ENCODE measurements at places on chromosomes 13 and 19.

- no peak for DNase-seq
Observed at GRCh38 chr13:73404581-73404980, 345.8 kb downstream of the KLF5 start.

DNA sequence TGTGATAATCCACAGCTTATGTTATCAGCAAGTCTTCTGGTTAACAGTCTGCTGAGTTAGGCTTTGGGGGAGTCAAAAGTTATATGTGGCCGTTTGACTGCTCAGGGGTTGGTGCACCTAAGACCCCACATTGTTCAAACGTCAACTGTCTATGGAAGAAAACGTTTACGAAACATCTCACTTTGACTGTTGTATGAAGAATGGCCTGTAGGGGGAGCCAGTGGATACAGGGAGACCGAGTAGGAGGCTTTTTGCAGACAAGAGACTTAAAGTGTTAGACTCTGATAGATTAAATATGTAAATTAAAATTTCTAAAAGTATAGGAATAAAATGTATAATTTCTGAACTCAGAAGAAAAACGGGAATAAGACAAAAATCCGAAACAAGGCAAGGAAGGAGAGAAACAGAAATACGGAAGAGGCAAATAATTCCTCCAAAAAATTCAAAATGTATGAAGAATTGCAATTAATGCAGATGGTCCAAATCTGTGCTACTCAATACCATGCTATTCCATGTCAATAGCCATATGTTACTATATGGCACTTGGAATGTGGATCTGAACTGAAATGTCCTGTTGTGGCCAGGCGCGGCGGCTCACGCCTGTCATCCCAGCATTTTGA lies 37.8 kb downstream of the TNFSF14 start:
- no peak for DNase-seq

GRCh38 chr13:27953676-27954405 lies 15.3 kb downstream of the CDX2 start:
- DNase-seq, result no peak

DNA sequence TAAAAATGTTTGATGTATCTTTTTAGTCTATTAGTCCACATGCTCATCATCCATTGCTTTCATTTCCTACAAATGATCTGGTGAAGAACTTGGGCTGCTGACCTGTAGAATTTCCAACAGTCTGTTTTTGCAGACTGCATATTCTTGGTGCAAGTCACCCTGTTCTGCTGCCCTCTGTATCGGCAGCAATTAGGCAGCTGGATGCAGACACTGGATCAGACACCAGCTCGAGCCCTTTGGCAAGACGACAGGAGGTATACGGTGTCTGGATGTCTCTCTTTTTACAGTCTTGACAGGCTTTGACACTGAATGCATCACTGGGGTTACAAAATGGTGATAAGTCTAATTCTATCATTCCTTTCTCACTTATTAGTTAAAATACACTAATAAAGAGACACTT lies 21.8 kb downstream of the MTRF1 start:
- DNase-seq, result no peak

DNA sequence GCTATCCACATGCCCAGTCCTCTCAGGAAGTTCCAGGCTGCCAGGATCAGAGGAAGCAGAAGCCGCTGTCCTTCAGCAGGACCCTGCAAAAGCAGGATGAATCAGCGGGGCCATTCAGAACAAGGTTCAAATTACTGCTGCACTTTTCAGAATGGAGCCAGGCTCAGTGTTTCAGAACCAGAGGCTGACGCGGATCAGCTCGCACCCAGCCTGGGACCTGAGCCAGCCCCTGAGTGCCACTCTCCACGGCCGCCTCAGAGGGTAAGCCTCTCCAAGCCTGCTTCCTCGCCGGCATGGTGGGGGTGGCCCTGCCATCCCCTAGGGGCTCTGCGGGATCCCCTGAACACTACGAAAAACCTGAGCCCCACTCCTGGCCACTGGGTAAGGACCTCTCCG lies 24.7 kb downstream of the RASA3 start:
- no peak for DNase-seq

DNA sequence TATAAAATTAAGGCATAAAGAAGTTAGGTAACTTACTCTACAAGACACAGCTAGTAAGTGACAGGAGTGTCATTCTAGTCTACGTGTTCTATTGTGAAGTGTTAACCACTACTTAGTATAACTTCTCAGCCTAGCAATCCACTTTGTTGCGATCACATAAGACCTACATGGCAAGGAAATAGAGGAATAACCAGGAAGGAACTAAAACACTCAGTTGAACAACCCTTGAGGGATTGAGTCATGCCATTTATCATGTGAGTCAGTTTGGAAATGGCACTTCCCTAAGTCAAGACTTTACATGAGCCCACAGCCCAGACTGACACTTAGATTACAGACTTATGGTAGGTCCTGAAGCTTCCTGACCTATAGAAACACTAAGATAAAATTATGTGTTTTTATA lies 279.5 kb upstream of the PCDH20 start:
- no peak for DNase-seq

DNA sequence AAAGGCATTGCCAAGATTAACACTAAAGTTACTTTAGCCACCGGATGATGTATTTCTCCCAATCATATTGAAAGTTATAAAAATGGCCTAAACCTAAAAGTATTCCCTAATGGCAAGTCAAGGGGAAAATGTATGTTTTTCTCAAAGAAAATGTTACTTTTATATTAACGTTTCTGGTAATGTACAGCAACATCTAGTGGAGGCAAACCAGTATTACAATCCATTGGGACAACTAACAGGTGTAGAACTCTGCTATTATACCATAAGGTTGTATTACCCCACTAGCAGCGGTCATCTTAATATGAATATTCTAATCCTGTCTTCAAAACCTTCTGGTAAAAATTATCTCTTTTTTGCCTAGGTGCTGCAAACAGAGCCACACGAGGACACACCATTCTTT lies 69.2 kb downstream of the ZNF100 start:
- no peak for DNase-seq

GRCh38 chr13:42078128-42078808 lies 29.8 kb downstream of the DGKH start:
- DNase-seq, result no peak

- no peak for DNase-seq
Observed at GRCh38 chr13:111859354-111860230, 207.4 kb upstream of the SOX1 start.

Measured in HS-5 (cell line).